Left lung (tissue), 14 donors: ENCODE measurements at places on chromosomes 11 and 22. TPM values are rescaled to one million over a fixed set of nuclear protein-coding genes. Genes with fewer than 3 reads are reported as not detected.

- no peak for DNase-seq
Measured at GRCh38 chr22:48752451-48753380, 1075.0 kb downstream of the BRD1 start.

Gene SYT13
- polyA plus RNA-seq: 4.2 TPM

DNA sequence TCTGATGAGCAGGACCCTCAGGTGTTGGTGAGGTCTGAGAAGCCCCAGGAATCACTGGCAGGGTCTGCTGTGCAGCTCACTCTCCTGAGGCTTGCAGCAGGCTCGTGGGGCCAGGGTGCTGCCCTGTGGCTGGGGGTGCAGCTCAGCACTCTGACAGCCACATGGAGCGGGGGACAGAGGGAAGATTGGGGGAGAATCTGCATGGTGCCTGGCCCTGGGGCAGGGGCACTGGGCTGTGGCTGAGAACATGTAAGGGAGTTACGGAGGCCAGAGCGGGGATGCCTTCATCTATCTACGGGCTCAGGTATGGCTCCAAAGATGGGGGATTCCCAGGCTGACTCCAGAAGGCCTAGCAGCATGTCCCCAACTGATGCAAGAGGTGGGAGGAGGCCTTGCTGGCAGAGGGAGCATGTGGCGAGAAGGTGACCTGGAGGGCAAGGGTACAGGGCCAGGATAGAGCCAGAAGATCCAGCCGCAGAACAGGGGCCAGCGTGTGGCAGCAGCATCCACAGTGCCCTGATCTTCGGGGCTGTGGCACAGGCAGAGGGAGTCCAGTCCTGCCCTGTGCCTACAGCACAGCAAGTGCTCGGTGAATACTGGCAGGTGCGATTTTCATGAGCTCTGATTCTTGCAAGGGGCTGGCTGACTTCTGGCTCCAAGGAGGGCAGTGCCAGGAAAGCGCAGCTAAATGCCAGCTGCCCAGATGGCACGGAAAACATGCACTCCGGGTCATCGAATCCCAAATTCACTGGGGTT lies 184.7 kb downstream of the CTTN start:
- DNase-seq: no peak

DNA sequence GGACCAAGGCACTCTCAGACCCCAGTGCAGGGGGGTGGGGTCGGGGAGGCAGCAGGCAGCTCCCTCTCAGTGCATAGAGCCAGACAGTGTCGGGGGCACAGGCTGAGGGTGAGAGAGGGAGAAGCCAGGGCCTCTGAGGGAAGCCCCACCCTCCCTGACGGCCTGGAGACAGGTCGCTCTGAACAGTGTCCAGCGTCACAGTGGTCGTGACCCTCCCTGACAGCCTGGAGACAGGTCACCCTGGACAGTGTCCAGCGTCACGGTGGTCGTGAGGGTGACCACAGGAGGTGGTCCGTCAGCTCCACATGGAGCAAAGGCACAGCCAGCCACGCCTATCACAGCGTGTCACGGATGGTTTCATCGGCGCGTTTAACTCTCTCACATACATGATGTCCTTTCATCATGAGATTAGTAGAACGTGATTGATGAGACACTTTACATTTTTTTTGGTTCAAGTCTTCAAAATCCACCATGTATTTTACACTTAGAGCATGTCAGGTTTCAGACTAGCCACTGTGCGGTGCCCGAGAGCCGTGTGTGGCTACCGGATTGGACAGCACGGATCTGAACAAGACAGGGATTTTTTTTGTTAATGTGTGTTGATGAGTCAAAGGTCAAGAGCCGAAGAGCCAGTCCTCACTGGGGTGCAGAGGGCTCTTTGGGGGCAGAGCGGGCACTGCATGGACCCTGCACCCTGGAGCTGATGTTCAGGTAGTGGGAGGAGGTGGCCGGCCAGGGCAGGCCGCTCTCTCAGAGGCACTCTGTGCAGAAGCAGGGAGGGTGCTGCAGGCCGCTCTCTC lies 23.9 kb upstream of the PANX2 start:
- peak; percentile 52 for DNase-seq

Gene OR8A1
- 0.03 TPM for polyA plus RNA-seq

Gene MMP12
- polyA plus RNA-seq: not detected

- DNase-seq: no peak
Measured at GRCh38 chr22:47606426-47606825, 844.0 kb downstream of the TBC1D22A start.

DNA sequence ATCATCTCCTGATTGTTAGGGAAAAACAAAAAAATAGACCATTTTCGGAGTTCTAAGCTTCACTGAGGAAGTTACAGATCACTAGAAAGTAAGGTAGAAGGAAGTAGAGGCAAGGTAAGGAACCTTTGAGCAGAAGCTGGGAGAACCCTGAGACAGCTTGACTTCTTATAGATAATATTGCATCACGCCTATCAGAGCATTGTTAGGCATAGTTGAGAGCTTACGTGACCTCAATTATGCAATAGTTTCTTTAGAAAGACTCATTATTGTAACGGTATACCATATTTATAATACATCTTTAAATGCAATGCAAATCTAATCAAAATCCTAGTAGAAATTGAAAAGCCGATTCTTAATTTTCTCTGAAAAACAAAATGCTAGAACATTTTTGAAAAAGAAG lies 4.9 kb downstream of the TBRG1 start:
- DNase-seq: no peak

Gene GRM5
- not detected for polyA plus RNA-seq

GRCh38 chr11:134152696-134153095 lies 71.1 kb downstream of the NCAPD3 start:
- DNase-seq: no peak

Gene ZNRF3
- 26.1 TPM for polyA plus RNA-seq

DNA sequence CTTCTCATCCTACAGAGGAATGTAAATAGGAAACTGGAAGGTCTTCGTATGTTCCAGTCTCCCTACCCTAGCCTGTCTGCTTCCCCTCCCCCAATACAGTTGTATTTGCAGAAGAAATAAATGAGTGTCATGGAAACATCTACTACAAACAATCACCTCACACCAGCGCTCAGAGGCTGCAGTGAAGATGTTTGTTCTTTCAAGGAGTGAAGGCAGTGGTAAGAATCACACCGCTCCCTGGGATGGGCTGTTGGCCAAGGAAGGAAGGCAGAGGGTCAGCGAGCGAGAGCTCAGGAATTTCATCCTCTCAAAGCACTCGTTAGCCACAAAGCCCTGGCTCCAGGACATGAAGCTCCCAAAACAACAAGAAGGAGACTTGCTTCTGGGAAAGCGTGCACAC lies 1.1 kb upstream of the IGSF9B start:
- DNase-seq: peak; percentile 71

Gene BCO2
- polyA plus RNA-seq: 11.8 TPM

DNA sequence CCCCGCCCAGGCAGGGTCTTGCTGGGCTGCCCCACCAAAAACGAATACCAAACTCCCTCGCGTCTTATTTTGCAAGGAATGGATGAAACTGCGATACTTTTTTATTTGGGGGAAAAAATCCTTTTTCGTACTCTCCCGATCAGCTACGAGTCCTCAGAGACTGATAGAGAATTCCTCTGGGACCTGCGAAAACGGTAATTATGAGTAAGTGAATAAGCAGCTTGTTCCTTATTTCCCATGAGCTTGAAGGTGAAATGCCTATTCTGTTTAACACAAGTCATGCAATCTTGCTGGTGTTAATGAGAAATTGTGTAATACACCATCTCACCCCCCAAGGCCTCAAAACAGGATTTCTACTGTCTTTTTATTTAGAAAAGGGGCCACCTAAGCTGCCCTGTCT lies 5.5 kb downstream of the GRK3 start:
- no peak for DNase-seq

DNA sequence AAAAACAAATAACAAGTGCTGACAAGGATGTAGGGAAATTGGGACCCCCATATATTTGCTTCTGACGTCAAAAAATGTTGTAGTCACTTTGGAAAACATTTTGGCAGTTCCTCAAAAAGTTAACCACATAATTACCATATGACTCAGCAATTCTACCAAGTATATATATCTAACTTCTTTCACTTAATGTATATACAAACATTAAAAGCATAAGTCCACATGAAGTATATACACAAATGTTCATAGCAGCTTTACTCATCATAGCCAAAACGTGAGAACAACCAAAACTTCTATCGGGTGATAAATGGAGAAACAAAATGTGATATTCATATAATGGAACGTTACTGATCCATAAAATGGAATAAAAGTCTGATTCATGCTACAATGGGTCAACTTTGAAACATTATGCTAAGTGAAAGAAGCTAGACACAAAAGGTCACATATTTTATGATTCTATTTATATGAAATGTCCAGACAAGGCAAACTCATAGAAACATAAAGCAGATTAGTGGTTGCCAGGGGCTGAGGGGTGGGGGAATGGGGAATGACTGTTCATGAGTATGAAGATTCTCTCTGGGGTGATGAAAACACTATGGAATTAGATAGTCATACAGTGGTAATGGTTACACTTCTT lies 48.7 kb upstream of the TEAD1 start:
- DNase-seq: no peak

GRCh38 chr11:87545858-87546257 lies 508.1 kb downstream of the TMEM135 start:
- DNase-seq: no peak

- DNase-seq: no peak
Measured at GRCh38 chr11:8180469-8180868, 11.6 kb upstream of the RIC3 start.

DNA sequence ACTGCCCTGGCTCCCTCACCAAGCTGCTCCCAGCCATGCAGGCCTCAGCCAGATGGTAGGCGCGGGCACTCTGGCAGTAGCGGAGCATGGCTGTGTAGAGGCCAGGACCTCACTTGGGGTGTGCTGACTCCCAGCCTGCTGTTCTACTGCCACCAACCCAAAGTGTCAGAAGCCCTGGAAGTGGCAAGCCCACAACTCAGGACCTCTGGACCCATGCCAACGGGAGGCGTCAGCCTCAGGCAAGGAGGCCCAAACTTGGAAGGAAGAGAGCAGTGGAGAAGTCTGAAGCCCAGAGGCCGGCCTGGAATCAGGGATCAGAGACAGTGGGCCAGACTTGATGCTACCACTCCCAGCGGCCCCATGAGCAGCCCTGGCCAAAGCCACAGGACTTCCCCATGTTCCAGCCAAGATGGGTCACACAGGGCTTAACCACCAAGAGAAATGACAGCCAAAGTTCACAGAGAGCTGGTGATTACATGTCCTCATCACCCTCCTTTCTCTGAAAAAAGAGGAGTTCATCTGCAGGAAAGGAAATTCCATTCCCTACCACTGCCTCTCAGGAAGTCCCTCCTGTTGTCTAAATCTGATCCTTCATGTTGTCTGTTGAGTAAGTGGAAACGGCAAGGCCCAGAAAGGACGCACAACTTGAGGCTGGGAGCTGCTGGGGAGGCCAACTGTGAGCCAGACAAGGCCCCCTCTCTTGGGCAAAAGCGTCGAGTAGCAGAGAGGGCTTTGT lies 4.4 kb downstream of the ARRB1 start:
- DNase-seq: no peak

Gene OR8G1
- polyA plus RNA-seq: not detected

GRCh38 chr11:68077617-68078582 lies 39.1 kb downstream of the TCIRG1 start:
- DNase-seq: peak; percentile 42

Gene HBB
- 160 TPM for polyA plus RNA-seq

GRCh38 chr11:87076260-87076783 lies 38.6 kb downstream of the TMEM135 start:
- no peak for DNase-seq

Gene MAPK8IP2
- polyA plus RNA-seq: 1.0 TPM

GRCh38 chr11:115665175-115665821 lies 161.1 kb upstream of the CADM1 start:
- DNase-seq: no peak

- DNase-seq: no peak
Measured at GRCh38 chr11:92981508-92982043, 12.1 kb downstream of the MTNR1B start.

DNA sequence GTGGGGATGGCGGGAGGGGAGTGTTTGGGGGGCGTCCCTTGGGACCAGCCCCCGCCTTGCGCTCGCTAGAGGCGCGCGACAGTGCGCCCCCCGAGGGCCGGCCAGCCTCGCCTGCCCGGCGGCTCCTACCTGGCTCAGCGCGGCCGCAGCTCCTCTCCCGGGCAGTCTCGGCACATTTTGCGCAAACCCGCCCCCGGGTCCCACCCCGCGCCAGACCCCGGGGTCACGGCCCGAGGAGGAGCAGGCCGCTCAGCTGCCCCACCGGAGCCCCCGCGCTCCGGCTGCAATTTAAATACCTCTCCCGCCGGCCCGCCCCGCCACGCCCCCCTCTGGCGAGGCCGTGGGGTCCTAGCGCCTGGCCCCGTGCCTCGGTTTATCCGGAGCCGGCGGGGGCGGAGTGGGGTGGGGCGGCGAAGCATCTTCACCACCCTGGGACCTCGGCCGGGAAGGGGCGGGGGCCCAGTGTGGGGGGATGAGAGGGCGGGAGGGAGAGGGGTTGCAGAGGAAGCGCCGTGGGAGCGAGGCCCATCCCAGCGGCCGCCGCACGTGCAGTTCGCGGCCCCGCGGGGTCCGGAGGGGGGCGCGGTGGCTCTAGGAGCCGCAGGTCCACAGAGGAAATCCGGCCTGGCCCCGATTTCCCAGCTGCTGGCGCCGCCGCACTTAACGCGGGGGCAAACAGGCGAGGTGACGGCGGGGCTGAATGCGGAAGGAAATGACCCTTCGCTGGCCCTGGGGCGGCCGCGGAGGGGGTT lies at the start of gene LRRC32:
TSS of gene LRRC32 (minus strand) at position 263 of the 752 bp plus-strand sequence. CDS start 4,793 bp downstream, outside the sequence.
- DNase-seq: no peak

Gene MIAT
- 2.3 TPM for polyA plus RNA-seq

GRCh38 chr11:60899046-60899936 lies 7.1 kb downstream of the PRPF19 start:
- DNase-seq: no peak

DNA sequence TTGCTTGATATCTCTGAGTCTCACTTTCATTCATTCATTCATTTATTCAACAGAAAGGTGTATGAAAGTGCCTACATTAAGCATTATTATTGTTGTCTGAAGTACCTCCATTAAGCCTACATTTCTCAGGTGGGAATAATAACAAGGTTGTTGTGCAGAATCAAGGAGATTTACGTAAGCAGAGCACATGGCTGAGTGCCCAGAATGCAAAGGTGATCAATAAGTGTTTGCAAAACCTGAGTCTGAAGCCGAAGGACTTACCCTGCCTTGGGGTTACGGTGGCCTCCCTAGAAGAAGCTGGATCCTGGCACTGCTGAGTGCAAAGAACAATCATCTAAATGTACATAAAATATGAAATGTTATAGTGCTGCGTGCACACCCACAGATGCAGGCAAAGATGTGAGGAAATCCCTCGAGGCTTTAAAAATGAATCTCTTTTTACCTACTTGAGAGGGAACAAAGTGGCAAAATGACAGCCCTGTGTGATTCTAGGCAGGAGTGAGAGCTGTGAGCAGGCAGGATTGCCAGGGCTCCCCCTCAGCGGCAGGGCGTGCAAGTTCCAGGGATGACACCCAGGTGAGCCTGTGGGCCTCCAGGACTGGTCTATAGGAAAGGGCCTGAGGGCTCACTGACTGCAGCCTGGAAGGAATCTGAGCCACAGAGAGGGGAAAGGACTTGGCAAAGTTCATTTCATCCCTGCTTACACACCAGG lies 133.1 kb upstream of the TBCEL start:
- no peak for DNase-seq

Gene TMPRSS13
- polyA plus RNA-seq: 7.2 TPM

Gene L3MBTL2
- 22.4 TPM for polyA plus RNA-seq

GRCh38 chr11:122242731-122243130 lies 126.7 kb upstream of the BLID start:
- DNase-seq: no peak

Gene BATF2
- 3.5 TPM for polyA plus RNA-seq

GRCh38 chr22:33296941-33297340 lies 238.8 kb upstream of the SYN3 start:
- no peak for DNase-seq
